NCI-H2107 (cell line): ENCODE measurements at places on chromosomes 7 and 10.
A peak's percentile ranks its signal among the peaks of the same experiment; 100 is the strongest.

DNA sequence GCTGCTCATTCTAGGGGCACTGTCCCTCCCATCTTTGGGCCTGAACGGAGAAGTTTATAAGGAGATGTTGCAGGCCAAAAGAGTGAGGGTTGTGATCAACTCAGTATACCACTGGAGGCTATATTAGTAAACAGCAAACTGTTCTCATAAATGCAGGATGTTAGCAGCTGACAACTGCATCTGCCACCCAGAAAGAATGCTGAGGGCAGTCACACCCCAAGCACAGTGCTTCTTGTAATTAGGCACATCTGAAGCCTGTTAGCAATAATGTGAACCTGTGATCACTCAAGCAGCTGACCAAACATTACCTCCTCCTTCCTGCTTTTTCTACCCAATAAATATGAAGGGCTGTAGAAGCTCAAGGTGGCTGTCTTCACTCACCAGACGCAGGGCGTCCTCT is 38.4 kb upstream of the ZNF138 start:
- DNase-seq = no peak

- no peak for DNase-seq
Measured at GRCh38 chr10:110378006-110378405, 73.3 kb upstream of the SMNDC1 start.

GRCh38 chr7:38908759-38909335 is at the start of gene VPS41:
TSS of gene VPS41 (minus strand) at chr7:38909191. CDS start at chr7:38909174, 17 bp downstream.
- peak; percentile 43 for DNase-seq

- DNase-seq = no peak
Measured at GRCh38 chr7:55474944-55475854, 97.1 kb downstream of the VOPP1 start.

DNA sequence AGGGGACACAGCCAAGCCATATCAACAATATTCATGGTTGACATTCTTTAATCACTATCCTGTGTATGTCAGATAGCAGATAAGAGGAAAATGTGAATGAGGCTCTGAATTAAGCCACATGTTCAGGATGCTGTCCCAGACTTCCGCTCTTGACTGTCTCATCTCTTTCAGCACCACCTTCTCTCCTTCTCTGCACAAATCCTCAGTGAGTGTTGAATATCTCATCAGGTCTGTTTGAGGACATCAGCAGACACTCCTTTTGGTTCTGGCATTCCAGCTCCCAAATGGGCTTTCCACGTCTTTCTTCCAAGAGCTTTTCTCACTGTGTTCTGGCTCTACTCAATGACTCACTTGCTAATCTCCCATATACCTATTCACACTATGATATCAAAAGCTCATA is 321.7 kb downstream of the GALNT17 start:
- DNase-seq = no peak

DNA sequence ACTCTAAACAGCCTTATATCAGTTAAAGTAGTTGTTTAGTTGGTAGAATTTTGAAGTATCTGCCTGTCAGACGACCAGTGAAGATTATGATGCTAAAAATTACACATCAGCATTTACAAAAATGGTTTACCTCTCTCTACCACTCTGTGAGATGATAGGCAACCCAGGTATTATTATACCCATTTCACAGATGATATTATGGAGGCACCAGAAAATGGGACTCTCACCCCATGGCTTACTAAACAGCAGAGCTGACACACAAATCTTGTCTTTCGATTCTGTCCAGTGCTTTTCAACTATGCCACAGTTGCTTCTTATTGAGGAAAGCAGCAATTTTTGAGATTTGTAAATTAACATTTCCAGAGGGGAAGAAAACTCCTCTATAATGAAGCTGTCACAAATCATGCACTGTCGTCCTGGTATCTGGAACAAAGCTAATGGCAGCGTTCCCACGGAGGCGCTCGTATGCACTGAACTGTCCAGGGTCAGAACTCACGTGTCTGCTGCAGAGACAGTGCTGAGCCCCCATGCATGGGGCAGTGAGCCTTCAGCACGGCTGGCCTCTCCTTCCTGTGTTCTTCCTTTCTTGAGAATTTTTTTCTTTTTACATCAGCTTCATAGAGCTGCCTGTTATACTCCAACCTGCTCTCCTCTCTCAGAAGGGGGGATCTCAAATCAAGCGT is 381.1 kb downstream of the SDK1 start:
- DNase-seq = no peak

GRCh38 chr10:76497666-76498065 is 1066.2 kb downstream of the LRMDA start:
- DNase-seq = no peak

- DNase-seq = no peak
Measured at GRCh38 chr10:32951111-32951510, 6.9 kb downstream of the ITGB1 start.

DNA sequence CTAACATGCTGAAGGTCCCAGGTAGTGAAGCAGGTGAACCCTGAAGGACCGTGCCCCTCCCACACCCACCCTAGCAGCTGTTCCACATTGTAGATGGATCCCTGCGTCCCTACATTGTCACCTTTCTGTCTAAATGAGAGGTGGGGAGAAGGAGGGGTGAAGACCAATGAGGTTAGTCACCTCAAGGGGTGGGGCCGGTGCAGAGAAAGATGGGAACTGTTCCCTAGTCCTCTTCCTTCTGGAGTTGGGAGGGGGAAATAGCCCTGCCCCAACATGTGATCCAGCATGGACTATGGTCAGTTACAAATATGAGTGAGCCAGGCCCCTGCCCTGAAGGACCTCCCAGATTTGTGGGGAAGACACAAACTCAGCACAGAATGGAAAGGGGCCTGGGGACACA is 124.5 kb downstream of the LHPP start:
- no peak for DNase-seq

DNA sequence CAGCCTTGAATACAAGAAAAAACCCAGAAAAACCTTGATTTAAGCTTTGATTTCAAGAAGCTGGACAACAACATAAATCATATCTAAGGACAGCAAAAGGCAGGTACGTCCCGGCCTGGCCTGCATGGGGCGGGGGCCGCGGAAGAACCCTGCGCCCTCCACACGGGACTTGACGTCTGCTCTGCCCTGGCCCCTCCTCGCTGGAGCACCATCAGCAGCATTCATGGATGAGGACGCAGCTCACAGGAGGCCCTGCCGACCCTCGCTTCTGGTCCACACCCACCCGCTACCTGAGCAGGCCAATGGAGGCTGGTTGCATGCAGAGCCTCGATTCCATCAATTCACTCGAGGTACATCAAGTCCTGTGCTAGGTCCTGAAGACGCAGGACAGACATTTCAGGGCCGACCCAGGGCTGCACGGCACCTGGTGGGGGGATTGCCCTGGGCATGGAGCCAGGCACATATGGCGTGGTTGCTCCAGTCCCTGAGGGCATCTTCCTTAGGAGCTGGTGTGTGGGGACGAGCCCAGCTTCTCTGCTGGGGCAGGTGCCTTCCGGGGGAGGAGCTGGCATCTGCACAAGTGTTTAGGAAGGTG is 63.1 kb upstream of the NKX6-2 start:
- no peak for DNase-seq

DNA sequence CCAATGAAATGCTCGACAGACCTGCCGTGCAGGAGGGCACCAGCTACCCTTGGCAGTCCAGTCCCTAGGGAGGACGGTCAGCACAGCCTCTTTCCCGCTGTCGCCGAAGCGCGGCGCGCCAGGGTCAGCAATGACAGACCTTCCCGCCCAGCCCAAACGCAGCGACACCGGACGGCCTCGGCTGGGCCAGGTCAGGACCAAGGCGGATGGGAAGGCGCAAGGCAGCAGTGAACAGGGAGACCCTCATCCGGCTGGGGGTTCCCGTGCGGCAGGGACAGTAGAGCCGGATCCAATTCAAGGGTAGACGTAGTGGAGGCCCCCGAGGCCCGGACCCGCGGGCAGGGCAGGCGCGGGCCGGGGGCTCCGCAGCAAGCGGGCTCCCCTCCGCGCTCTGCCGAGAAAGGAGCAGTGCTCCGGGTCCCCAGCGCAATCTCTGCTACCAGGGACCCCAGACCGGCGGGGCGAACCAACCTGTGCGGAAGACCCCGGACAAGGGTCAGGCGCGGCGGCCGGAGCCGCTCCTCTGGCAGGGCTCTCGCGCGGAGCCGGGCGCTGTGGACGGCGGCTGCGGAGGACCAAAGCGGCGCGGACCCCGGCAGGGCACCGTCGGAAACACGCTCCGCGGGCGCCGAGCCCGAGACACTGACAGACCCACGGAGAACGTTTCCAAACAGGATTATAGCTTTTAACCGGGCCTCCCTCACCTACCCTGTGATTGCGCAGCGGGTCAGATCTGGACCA is at the start of gene SEC31B:
TSS of gene SEC31B (minus strand) at position 551 of the 741 bp plus-strand sequence. CDS start 2,909 bp downstream, outside the sequence.
- DNase-seq = no peak

DNA sequence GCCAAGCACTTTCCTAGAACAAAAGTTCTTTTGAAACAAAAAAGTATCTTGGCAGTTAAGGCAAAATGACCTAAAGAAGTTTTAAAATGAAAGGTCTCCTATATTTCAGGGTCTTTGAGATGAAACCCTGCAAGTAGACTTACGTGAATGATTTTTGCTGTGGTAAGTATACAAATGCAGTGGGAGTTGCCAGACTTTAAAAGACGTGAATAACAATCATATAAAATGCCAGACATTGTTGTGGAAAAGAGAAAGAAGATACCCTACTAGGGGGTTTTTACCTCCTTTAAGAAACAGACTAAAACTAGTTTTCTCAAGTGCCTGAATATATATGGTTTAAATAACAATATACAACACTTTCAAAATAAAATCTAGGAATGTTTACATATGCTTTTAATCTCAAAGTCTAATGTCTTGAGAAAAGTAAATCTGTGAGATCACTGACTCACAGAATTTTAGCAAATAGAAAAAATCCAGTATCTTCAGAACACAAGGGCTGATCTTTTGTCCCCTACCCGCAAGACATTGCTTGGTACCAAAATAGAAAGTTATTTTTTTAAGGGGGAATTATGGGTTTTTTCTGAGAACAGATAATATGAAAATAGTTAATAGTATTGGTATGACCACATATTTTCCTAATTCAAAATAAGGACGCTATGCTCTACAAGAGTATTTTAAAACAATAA is 29.5 kb downstream of the LRRC17 start:
- DNase-seq = no peak

DNA sequence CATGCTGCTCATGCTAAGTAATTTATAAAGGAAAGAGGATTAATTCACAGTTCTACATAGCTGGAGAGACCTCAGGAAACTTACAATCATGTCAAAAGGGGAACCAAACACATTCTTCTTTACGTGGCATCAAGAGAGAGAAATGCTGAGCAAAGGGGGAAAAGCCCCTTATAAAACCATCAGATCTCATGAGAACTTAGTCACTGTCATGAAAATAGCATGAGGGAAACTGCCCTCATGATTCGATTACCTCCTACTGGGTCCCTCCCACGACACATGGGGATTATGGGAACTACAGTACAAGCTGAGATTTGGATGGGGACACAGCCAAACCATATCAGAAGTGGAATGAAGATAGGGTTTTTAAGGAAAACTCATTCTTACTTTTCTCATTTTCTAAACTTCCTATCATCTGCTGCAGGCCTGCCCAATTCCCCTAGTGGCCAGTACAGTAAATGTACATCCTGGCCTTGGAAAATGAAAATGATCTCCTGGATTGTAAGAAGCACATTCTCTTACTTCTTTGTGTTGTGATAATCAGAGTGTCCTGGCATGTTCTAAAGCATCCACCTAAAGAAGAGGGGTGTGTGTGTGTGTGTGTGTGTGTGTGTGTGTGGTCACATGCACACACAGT is 421.5 kb downstream of the LRMDA start:
- no peak for DNase-seq

GRCh38 chr7:141587304-141587703 is 36.1 kb downstream of the AGK start:
- no peak for DNase-seq

- DNase-seq = peak; percentile 66
Measured at GRCh38 chr7:126535176-126535575, 717.6 kb downstream of the GRM8 start.

- no peak for DNase-seq
Measured at GRCh38 chr7:122137251-122138077, 6.6 kb downstream of the AASS start.

GRCh38 chr10:47383261-47384147 is 589 bp downstream of the ZNF488 start:
- DNase-seq = no peak

DNA sequence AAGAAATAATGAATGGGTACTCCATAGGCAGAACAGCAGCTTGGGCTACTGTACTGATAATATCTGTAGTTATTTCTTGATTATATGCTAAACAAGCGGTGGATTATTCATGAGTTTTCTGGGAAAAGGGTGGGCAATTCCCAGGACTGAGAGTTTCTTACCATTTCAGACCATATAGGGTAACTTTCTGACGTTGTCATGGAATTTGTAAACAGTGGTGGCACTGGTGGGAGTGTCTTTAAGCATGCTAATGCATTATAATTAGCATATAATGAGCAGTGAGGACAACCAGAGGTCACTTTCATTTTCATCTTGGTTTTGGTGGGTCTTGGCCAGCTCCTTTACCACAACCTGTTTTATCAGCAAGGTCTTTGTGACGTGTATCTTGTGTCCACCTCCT is 399.7 kb downstream of the CDC14C start:
- no peak for DNase-seq

GRCh38 chr7:148535217-148535616 is 55.3 kb upstream of the C7orf33 start:
- DNase-seq = no peak

- no peak for DNase-seq
Measured at GRCh38 chr10:79328737-79329504, 18.3 kb upstream of the PPIF start.

- no peak for DNase-seq
Measured at GRCh38 chr7:51188987-51189386, 127.6 kb downstream of the COBL start.

DNA sequence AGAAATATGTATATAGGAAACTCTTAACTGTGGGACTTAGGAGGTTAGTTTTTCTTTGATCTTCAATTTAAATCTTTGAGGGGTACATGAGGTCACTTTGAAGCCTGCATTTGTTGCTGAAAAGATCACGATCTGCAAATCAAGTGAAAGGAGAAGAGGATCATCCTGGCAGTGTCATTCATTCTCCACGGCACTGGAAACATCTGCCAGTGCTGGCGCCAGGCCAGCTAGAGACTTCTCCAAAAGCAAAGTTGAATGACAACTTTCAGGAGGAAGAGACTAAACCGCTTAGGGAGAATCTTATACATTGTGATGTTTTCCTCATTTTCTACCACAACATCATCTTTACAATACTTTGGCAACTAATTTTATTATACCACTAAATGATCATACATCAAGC is 42.5 kb downstream of the MRC1 start:
- no peak for DNase-seq

- no peak for DNase-seq
Measured at GRCh38 chr10:98115031-98115787, 19.2 kb upstream of the R3HCC1L start.

- peak; percentile 47 for DNase-seq
Measured at GRCh38 chr7:44398511-44398911, 73.1 kb upstream of the CAMK2B start.

- no peak for DNase-seq
Measured at GRCh38 chr7:336810-337566, 47.0 kb downstream of the FOXL3 start.
